ENCODE measurements at places on chromosomes 11 and 22. TPM values are rescaled to one million over a fixed set of nuclear protein-coding genes. Genes with fewer than 3 reads are reported as not detected.

DNA sequence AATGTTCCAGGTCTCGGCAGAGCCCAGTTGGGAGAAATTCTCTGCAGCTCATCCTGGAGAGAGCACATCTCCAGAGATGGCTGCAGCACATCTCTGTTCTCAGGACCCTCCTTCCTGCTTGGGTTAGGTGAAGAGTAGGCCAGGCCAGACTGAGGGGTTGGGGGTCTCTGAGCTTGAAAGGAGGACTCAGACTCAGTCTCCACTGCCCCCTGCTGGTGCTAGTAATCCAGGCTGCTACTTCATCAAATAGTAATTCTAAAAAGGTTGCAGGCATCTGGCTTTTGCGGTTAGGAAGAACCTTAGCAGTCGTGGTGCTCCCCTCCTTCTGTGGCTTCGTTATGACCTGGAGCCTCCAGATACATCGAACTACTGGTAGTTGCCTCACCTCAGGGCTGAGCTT lies 9.7 kb downstream of the TUB start:
- DNase-seq = peak; percentile 43

Gene CCDC157
- 2.6 TPM for total RNA-seq

DNA sequence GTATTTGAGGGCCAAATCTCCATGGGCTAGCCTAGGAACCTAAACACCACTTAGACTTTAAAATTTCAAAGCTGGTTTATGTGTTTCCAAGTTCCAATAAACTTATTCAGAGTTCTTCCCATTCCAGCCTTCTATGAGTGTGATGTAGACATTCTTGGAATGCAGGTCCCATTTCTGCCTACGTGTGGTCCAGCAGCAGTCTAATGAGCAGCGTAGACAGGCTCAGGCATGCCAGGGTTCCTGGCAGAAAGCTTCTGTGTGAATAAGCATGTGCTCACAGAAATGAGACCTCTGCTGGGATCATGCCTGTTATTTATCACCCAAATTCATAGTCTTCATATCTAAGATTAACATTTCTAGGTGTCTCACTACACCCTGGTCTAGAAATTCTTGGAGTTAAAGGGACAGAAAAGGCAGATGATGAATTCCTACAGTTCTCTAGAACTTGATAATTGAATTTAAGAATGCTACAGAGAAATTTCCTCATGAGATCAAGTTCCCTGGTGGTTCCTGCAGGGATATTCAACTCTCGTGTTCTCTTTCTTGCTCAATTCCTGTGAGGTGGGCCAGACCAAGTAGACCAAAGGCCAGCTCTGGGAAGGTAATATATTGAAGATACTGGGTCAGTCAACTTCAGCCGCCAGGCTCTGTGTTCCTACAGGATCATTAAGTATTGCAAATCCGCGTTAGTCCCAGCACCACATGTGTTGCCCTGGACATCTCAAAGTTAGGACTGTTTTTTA lies 17.6 kb downstream of the RNF185 start:
- DNase-seq = peak; percentile 97

DNA sequence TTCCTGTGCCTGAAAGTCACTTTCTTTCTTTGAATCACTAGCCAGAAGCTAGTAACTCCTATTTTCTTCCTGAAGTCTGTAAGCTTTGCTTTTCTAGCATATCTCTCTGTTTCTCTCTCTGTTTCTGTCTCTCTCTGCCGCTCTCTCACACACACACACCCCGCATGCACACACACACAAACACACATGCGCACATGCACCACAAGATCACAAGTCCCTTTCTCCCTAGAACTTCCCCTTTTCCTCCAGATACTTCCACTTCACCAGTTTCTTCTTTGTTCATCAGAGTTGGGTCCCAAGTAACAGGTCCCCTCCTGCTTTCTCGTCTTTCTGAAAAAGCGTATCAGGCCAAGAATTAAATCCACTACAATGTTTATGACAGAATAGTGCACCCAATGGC lies 148.5 kb upstream of the HSD17B12 start:
- no peak for DNase-seq

DNA sequence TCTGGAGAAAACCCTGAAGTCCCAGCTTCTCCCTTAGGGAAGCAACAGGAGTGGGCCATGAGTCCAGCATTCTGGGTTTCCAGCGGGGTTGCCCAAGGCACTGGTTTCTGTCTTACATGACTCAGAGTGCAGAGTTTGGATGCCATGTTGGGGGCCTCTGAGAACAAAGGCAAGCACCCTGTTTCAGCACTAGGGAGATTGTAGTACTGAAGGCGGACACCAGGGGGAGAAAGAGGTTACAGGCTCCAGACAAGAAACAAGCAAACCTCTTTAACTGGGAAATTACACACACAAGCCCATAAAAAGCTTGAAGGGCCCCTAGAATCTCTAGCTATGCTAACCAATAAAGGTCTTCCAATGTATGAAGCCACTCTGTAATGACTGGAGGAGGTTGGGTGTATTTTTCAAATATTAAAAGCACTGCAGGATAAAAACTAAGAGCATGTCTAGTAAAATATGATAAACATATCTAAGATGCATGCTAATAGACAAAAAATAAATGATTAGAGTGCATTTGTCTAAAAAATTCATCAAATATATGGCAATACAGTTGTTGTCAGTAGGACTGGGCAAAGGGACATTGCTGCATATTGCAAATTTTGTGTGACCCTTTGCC lies 7.1 kb downstream of the MS4A6E start:
- peak; percentile 21 for DNase-seq

DNA sequence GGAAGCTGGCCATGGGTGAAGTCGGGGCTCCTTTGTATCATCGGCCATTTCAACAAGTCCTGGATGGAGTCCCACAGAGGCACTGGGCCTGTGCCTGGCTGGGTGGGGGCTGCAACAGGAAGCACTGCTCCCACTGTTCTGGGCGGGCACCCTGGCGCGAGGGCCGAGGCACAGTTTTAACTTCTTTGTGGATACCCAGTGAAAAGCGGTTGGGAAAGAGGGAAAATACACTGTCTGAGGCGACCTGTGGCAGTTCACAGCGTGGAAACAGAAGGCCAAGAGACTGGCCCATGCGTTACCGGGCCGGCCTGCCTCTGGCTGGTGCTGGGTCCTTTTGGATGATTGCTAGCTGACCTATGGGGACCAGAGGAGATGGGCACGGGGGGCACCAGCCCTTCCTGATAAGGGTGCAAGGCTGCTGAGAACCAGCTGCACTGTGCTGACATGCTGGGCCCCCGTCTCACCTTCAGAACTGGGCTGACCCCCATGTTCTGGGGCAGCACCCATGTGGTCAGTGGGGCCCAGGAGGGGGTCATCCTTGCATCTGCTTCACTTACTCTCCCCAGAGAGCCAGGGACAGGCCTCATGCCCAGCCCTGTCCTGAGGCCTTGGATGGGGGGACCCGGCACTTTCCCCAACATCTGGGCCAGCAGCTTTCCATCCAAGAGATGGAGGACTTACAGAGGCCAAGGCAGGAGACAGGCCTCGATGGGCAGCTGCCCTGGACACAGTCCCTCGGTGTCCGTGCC lies 4.2 kb downstream of the OVOL1 start:
- DNase-seq = no peak

DNA sequence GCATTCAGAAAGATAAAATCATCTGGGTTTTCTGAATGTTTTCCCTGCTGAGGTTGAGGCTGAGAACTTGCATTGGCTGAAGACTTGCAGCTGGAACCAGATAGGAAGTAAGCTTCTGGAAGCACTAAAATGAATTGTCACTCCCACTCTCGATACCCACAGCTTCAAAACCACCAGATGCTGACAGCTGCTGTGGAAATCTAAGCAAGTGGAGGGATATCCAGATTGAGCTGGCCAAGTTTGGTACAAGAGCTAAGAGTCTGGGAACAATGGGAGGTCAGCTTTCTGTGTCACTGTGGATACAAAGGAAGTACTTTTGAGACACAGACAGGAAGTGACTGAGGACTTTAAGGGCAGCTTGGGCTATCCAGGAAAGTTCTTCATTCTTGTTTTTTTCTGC lies 51.3 kb upstream of the CD44 start:
- DNase-seq = peak; percentile 80

Gene FOLR3
- not detected for total RNA-seq

GRCh38 chr11:69920345-69921127 lies 101.3 kb upstream of the FGF3 start:
- no peak for DNase-seq

DNA sequence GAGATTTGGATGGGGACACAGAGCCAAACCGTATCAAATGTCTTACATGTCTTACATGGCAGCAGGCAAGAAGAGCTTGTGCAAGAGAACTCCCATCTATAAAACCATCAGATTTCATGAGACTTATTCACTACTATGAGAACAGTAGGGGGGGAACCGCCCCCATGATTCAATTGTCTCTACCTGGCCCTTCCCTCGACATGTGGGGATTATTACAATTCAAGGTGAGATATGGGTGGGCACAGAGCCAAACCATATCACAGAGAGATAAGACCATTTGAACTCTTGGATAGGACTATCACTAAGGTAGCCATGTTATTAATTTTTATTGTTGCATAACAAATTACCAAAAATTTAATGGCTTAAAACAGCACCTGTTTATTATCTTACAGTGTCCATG lies 611.7 kb downstream of the SOX6 start:
- DNase-seq = no peak

Gene ANO1
- total RNA-seq = not detected

DNA sequence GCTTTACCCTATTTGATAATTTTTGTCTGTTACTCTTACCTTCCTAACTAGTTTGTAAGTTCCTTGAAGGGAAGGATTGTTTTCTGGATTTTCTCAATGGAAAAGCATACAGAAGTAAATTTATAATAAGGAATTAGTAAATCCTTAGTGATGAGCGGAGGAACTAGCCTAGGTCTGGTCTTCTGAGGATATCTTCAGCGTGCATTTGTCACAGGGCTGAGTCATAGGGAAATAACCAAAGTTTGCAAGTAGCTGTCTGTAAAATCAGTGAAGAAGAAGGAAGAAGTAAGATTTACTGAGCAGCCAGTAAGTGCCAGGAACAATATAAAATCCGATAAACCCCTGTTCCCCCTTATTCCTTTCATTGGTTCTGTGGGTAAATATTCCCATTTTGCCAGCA lies 162.7 kb upstream of the SORL1-AS1 start:
- peak; percentile 39 for DNase-seq

Gene SLC7A4
- total RNA-seq = 0.09 TPM

Gene TRPT1
- 33.3 TPM for total RNA-seq

Gene MCHR1
- under 0.01 TPM for total RNA-seq

- DNase-seq = no peak
Measured at GRCh38 chr11:1023811-1024596, 12.5 kb downstream of the MUC6 start.

Gene NXPE1
- total RNA-seq = not detected

DNA sequence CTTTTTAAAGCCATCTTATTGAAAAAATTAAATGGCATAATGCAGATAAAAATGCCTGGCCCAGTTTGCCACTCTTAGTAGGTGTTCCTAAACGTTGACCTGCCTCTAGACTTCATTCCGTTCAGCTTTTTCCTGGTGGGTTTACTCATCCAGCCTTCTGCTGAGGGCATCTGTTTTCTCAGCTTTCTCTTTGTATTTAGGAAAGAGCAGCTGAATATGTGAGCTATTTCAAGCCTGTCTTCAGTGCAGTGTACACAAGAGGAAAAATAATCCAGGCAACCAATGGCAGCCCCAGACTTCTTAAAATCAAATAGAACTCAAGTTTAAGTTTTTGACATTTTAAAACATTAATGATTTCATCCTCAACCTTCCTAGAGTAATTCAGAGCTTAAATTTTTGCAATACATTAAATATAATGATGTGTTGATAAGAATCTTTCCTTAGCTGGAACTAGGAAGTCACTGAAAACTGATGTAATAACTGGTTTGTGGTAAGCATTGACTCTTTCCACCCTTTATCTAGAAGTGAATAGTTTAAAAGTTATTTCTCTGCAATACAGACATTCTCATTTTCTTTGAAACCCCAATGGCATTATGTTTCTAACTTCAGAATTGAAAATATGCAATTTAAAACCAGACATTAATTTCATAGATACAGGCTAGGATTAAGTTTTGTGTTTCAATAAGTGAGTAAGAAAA lies 165.4 kb downstream of the AASDHPPT start:
- peak; percentile 15 for DNase-seq

GRCh38 chr11:69108030-69108429 lies 47.7 kb upstream of the SMIM38 start:
- no peak for DNase-seq

- no peak for DNase-seq
Measured at GRCh38 chr11:8656291-8656690, 26.2 kb downstream of the TRIM66 start.

DNA sequence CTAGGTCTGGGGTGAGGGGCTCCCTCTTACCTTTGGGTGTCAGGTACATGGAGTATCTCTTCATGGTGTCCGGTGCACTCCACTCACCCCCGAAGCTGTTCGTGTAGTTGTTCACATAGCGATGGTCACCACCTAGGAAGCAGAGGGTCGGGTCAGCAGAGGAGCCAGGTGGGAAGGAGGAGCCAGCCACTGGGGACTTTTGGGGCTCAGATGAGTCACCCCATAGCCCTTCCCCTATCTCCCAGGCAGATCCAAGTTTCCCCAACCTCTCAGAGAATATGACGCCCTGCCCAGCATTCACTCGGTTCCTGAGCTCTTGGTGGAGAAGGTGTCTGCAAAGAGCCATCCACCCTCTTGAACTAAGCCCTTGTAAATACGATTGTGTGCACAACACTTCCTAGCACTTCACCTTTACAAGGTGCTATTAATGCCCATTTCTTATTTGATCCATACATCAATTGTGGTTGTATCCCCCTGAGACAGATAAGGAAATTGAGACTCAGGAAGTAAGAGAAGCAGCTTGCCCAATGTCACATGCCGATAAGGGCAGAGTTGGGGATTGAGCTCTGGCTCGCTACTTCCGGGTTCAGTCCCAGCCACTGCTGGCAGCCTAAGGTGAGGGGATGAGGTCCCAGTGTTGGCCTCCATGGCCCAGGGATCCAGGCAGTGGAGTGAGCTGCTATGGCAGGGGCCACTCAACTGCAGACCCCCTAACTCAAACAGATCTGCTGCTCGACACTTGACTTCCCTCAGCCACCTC lies 14.8 kb downstream of the TRIM29 start:
- no peak for DNase-seq

DNA sequence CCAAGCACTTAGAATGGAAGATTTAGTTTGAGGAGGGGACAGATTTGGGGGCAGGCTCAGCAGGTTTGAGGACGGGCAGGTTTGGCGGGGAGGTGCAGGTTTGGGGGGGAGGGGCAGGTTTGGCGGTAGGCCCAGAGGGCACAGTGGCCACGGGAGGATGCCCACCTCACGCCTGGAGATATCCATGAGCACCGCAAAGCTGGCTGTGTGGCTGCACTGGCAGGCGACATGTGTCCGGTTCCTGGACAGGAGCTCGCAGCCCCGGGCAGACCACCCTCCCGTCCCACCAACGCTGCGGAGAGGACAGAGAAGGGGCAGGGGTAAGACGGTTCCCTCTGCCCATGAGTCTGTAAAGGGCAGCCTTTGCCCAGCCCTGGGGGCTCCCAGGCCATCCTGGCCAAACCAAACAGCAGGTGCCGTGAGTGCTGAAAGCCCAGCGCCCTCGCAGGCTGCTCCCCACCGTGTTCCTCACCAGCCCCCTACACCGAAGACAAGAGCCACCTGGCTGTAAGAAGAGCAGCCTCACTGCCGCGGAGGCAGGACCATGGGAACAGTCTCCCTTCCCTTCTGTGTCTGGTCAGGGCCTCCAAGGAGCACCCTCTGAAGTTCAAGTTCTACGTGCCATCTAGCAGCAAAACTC lies 43.0 kb downstream of the TRMU start:
- DNase-seq = no peak

All from fibroblast of the aortic adventitia (primary cell).